ENCODE measurements at places on chromosomes 6 and 20. TPM values are rescaled to one million over a fixed set of nuclear protein-coding genes. Genes with fewer than 3 reads are reported as not detected.

GRCh38 chr6:72691249-72691648, 69.4 kb downstream of the KCNQ5 start:
- H3K4me1 ChIP-seq: no peaks in the 10 kb centered on the region
- no peak for DNase-seq
- no peak overlapping the region for H3K27ac ChIP-seq

DNA sequence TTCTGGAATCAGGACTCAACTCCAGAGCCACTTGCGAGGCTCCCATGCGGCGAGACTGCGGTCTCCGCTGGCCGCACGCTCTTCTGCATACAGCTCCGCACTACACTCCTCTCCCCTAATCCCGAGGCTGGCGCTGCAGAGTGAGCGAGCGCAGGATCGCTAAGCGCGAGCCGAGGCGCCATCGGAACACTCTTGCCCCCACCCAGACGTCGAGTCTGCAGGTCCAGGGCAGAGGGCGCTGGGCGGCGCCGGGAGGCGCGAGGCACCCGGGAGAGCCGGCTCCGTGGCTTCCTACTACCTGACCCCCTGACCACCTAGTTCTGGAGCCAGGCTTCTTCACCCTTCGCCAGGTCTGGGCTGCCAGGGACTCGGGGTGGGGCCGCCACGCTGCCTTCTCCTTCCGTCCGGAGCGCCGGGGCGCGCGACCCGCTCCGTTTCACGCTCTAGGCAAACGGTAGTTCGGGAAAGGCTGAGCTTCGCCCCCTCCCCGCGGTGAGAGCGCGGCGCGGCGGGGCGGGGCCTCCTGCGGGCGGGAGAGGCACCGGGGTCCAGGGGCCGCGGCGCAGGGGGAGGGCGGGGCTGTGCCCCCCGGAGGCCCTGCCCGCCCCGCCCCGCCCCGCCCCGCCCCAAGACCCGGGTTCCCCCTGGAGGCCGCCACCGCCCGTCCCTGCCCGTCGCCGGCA, 5.4 kb upstream of the TUBB2A start:
- DNase-seq: peak; percentile 77
- H3K4me1 ChIP-seq: peaks cover 4% of the 10 kb centered on the region
- H3K4me3 ChIP-seq: peak overlapping the region; percentile 93

The PRND gene
- not detected for total RNA-seq

The ECT2L gene
- total RNA-seq: 0.16 TPM

The GLP1R gene
- total RNA-seq: not detected
